NCI-H1092 treated with DMSO at 0.1 percent for 48 hours (cell line): ENCODE measurements at places on chromosomes 5 and 9.

DNA sequence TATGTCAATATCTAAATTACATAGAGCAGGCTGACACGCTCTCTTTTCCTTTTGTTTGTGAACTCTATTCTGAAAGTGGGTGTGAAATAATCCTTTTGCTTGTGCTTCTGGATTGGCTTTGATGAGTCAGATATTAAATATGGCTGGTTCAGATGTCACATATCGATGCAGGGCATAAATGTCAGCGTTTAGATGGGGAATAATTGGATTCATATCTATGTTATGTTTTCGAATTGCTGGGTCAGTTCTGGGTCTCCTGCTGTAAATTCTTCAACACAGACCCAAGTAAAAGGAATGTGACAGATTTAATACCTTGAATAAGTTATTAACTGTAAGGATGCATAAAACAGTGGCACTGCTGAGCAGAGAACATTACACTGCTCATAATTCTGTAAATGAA, 118.7 kb upstream of the SNX2 start:
- DNase-seq: no peak

DNA sequence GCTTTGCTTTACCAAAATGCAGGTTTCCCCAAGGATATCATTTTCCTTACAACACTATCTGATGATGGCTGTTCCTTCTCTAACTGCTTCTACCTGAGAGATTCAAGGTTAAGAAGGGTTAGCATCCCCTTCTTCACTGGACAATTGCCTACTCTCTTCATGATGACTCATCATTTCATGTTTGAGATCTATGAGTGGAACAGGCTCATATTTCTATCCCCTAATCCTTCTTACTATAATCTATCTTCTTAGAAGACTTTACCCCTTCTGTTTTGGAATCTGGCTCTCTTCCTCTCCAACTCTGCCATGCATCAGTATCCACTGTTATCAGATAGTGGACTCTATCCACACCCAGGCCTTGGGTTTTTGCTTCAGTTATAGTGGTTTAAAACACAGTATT, 54.3 kb downstream of the NR3C1 start:
- no peak for DNase-seq

DNA sequence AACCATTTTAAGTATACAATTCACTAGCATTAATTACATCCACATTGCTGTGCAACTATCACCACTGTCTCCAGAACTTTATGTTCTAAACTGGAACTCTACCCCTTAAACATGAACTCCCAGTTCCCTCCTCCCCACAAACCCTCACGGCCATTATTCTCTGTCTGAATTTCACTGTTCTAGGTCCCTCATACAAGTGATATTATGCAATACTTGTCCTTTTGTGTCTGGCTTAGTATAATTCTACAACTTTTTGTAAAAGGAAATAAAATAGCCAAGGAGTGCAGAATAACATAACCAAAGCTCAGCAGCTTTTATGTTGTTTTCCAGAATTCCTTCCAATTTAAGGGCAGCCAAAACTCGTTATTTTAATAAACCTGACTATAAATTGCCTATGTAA, 53.2 kb downstream of the NAA35 start:
- no peak for DNase-seq

- DNase-seq: no peak
Measured at GRCh38 chr9:135550344-135550918, 4.5 kb downstream of the OBP2A start.

DNA sequence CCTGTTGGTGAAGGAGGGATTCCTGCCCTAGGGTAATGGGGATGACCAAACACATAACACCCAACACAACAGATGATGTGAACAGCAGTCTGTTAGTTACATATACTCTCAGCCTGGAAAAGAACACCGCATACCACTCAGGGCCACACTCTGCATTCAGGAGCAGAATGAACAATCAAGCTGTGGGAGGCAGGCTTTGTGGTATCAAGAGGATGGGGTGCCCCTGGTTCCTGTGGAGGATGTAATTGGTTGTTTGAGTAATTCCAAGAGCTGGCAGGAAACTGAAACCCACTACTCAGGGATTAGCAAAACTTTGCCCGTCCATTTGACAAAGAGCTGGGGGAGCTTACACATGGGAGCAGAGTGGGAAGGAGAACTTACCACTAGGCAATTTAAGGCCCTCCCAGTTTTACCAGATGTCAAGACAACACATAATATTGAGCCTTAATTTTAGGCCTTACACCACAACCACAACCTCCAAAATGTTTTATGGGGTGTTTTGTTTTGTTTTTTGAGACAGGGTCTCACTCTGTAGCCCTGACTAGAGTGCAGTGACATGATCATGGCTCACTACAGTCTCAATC, 15.6 kb upstream of the PRKAA1 start:
- no peak for DNase-seq
